Astrocyte of the spinal cord (primary cell): ENCODE measurements at places on chromosomes 3 and 15.
A peak's percentile ranks its signal among the peaks of the same experiment; 100 is the strongest.

DNA sequence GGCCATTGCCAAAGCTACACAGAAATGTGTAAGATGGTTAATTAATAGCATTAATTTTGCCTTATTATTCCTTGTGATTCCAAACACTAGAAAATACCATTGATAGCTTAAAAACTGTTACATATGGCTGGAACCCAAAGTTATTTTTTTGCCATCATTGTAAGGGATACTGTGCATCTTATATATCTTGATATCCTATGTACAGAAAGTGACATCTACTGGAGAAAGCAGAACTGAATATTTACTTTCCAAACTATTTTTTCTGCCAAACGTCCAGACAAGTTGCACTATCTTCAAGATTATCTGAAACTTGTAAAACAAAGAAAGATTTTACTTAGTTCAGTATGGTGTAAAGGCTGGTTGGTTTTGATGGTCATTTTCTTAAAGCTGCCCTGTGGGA lies 33.3 kb upstream of the MEIS2 start:
- peak; percentile 55 for DNase-seq

DNA sequence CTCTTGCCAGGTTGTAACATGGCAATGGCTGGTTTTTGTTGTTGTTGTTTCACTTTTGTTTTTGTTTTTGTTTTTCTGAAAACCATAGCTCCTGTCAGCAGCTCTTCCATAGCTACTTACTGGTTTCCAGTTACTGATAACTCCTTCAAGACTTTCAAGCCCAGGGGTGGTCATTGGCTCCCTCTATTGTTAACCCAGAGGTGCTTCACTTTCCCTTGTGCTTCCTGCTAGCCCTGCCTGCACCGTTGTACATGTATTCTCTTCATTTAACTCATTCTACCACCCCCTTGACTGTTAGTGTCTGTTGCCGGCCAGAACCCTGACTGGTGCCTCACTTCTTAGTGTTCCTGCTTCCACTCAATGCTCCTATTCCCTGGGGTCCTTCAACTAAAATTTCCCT lies 4.2 kb upstream of the TRAT1 start:
- DNase-seq, result no peak

GRCh38 chr3:43620831-43621655 lies 768 bp downstream of the ANO10 start:
- peak; percentile 42 for DNase-seq

- no peak for DNase-seq
These were observed 25.6 kb downstream of the SEC11A start for GRCh38 chr15:84690342-84690741.

DNA sequence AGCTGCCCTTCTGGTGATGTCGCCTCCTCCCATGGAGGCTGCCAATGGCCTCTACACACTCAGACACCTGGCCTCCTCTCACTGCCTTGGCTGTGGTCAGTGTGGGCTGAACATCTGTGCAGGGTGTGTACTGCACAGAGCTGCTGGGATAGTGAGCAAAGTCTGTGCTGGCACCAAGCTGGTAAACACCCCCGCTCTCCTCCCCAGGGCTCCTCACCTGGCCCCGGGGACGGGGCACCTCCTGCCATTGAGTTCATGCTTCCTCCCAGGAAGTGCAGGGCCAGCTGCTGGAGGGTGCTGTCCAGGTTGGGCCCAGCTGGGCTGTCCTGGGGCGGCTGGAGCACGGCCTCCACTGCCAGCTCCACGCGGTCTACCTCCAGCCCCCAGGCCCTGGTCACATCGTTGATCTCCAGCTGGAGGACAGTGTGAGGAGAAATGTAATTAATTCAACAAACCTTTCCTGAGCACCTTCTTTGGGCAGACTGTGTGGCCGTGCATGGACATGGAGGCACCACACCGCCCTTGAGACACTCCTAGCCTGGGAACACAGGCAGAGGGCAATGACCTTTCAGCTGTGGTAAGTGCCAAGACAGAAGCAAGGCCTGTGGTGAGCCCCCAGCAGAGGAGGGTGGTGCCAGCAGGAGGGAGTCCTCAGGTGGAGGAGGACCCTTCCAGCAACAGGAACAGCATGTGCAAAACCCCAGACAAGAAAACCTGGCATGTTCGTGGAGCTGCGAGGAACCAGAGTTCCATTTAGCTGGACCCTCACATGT lies 6.8 kb downstream of the STOML1 start:
- DNase-seq, result peak; percentile 75

- no peak for DNase-seq
These were observed 44.1 kb upstream of the TP63 start for GRCh38 chr3:189586941-189587663.

DNA sequence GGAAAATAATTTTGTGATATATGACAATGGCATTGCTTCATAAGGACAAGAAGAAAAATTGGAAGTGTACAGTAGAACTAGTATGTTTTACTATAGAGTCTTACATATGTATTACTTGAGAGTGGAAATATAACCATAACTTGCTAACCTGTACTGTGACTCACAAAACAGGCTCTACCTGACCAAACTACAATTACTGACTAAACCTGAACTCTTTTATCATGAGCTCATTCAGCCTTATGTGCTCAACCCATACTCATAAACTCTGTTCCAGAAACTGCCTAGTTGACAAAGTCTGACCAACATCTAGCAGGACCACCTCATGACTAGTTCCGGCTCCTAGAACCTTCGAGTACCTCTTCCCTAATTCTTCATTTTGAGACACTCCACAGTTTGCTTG lies 6.3 kb downstream of the CDIN1 start:
- no peak for DNase-seq

GRCh38 chr15:95922431-95922830 lies 408.1 kb upstream of the NR2F2 start:
- DNase-seq, result no peak

GRCh38 chr3:12522721-12523120 lies 22.6 kb downstream of the MKRN2OS start:
- DNase-seq, result no peak

DNA sequence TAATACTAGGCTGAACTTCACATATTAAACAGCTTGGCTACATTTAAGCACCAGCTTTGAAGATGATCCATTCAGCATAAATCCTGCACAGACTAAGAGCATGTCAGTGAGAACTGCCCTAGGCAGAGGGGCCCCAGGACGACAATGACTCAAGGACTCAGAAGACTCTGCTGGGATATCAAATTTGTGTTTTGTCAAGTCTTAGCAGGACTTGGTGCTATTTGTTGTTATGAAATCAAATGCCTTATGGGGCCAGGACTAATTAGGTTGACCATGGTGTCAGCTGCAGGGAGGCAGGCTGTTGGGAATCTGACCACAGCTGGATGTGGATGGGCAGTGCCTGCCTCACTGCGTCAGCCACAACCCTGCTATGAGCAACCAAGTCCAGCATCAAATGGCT lies 91.8 kb downstream of the RYR3 start:
- no peak for DNase-seq

DNA sequence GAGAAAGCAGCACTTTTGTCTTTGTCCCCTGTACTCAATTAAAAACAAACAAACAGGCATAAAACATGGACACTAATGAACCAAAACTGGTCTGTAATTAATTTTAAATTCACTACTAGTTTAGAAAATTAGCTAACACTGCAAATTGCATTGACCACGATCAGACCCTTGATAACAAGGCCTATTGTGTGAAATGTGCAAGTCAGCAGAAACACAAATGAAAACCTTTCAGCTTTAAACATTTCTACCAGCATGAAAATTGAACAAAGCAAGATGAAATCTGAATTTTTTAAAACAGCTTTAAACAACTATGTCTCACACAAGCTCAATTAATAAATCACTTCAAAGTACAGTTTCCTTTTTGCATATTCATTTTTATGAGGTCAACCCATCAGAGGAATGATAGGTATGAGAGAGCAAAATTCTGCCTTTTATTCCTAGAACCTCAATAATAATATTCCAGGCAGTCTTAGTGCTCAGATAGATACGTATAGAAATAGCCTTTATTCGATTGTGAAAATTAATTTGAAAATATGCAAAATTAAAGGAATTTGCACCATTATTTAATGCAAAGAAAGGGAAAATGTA lies 27.0 kb upstream of the CHMP2B start:
- DNase-seq, result no peak

GRCh38 chr3:186536883-186537844 lies 7.0 kb downstream of the CRYGS start:
- peak; percentile 12 for DNase-seq

GRCh38 chr3:109803274-109803673 lies 465.9 kb upstream of the DPPA4 start:
- no peak for DNase-seq

GRCh38 chr3:168532135-168532534 lies 436.4 kb upstream of the GOLIM4 start:
- no peak for DNase-seq

DNA sequence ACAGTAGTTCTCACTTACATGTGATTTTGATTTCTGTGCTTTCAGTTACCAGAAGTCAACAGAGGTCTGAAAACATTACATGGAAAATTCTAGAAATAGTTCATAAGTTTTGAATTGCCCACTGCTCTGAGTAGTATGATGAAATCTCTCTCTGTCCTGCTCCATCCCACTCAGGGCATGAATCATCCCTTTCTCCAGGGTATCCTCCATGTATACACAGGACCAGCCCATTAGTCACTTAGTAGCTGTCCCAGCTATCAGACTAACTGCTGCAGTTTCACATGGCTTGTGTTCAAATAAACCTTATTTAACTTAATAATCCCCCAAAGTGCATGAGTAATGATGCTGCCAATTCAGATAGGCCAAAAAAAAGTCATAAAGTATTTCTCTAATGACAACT lies 38.6 kb downstream of the EPHA3 start:
- DNase-seq, result peak; percentile 88

DNA sequence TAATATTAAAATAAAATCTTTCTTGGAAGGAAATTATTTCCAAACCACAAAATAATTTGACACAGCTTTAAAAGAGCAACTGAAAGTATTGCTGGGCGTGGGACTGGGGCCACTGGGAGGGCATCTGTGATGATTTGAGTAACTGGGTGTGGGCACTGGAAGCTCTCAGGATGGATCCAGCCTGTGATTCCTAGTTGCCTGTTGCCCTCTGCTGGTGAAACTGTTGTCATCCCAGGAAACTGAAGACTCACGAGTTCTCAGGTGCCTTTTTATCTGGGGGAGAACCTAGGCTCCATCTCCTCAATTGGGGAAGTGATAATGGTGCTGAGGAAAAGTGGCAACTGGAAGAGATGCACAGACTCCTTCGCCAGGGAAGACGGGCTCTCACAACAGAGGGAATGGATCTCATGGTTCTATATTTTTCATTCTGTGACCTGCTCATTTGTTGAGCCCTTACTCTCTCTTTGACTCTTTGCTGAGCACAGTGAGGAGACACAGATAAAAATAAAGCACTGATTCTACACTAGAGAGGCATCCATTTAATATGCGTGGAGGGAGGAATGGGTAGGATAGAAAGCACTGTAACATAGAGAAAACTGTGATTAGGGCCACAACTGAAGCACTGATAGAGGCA lies 61.6 kb downstream of the TPRG1 start:
- peak; percentile 65 for DNase-seq

DNA sequence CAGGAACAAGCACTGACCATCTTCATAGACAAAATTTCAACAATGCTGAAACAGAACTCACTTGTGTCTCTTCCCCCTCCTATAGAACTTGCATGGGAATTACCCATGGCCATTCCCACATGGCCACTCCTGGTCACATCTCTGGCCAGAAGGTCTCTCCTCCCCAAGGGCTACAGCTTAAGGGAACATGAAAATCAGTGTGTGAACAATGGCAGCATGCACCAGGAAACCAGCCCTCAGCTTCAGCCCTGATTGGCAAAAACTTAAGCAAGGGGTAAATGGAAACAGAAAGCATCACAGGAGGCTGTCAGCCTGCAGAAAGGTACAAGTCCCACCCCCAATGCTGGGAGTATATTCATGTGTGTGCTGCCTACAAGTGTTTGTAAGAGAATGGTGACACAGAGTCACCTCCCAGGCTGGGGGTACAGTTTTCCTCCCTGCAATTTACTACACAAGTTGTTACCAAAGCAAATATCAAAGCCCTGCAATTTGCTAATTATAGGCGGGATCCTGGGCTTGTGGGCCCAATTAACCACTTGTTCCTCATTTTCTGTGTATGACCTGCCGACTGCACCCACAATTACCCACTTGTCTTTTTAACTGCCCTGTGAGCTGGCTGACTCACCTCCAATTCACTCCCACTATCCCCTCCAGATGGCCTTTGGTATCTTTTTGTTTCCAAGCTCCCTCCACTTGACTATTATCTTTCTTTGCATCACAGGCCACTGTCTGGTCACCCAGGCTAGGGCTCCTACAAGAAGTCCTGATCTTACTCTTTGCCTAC lies 84.4 kb upstream of the HES1 start:
- DNase-seq, result no peak

GRCh38 chr3:150169330-150169940 lies 198.7 kb upstream of the PFN2 start:
- DNase-seq, result no peak

DNA sequence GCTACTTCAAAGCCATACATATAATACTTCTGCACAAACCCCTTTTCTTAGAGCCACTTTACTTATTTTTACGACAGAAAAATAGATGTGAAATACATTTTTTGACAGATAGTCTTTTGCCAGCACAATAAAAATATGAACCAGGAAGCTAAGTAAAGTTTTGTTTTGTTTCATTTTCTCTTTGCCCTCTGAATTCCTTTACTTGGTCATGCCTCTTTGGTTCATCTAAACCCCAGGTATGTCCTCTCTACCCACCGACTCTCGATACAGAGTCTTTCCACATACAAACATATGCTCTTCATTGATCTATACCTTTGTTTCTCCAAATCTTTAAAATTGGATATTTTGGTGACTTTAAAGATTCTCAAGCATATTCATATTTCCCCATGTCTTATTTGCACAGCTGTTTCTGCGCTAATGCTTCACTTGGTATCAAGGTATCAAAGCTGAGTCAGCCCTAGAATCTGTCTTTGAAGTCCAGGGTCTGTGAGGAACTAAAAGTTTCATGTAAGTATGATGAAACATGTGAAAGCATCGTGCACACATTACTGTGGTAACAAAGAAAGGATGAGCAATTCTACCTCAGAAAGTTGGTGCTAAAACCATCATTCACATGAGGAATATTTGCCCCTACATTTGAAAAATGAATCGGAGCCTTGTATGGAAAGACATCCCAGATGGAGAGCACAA lies 845.4 kb downstream of the NAALADL2 start:
- no peak for DNase-seq

DNA sequence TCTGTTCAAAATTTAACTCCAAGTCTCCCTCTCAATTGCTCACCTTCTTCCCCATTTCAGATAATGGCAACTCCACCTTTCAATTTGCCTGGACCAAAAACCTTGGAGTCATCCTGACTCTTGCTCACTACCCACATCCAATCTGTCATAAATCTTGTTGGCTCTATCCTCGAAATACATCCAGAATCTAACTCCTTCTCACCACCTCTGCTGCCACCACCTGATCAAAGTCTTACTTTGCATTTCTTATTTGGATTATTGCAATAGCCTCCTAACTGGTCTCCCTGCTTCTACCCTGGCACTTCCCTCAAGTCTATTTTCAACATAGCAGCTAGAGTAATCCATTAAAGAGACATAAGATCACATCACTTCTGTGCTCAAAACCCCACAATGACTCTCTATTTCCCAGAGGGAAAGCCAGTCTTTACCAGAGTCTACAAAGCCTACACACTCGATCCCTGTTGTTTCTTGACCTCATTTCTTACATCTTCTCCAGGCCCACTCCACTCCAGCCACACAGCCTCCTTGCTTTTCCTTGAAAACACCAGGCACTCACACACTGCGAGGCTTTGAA lies 86.6 kb downstream of the GPR156 start:
- peak; percentile 37 for DNase-seq

GRCh38 chr3:30602946-30603345 lies 3.5 kb upstream of the TGFBR2 start:
- no peak for DNase-seq

GRCh38 chr3:45080824-45081223 lies 54.7 kb downstream of the CLEC3B start:
- DNase-seq, result no peak
